ENCODE measurements at places on chromosomes 5 and 9. TPM values are rescaled to one million over a fixed set of nuclear protein-coding genes. Genes with fewer than 3 reads are reported as not detected.

The TMEM215 gene
- not detected for total RNA-seq

DNA sequence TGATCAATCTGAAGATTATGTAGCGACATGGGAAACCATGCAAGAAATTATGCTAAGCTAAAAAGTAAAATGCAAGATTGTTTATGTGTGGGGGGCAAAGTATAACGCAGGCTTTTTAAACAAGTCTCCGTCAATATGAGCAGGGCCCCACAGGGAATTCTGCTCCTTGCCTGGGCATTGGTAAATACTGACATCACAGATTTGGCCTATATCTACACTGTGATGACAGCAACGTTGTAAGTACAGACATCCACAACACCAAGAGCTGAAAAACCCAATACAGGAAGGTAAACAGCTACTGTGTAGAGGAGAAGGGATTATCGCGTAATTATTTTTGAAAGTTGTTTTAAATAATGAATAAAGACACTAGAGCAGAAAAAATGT, 74.5 kb upstream of the SLC25A51 start:
- H3K27ac ChIP-seq, result no peak overlapping the region
- DNase-seq, result no peak
- H3K36me3 ChIP-seq, result no peaks in the 10 kb centered on the region
- H3K4me3 ChIP-seq, result no peak overlapping the region

The SLC1A3 gene
- total RNA-seq, result 41.1 TPM

GRCh38 chr9:112819635-112820496, 69.3 kb downstream of the SNX30 start:
- H3K4me1 ChIP-seq, result peaks cover 7% of the 10 kb centered on the region
- peaks cover 13% of the 10 kb centered on the region for H3K36me3 ChIP-seq
- no peak overlapping the region for H3K4me3 ChIP-seq
- H3K27me3 ChIP-seq, result no peaks in the 10 kb centered on the region

DNA sequence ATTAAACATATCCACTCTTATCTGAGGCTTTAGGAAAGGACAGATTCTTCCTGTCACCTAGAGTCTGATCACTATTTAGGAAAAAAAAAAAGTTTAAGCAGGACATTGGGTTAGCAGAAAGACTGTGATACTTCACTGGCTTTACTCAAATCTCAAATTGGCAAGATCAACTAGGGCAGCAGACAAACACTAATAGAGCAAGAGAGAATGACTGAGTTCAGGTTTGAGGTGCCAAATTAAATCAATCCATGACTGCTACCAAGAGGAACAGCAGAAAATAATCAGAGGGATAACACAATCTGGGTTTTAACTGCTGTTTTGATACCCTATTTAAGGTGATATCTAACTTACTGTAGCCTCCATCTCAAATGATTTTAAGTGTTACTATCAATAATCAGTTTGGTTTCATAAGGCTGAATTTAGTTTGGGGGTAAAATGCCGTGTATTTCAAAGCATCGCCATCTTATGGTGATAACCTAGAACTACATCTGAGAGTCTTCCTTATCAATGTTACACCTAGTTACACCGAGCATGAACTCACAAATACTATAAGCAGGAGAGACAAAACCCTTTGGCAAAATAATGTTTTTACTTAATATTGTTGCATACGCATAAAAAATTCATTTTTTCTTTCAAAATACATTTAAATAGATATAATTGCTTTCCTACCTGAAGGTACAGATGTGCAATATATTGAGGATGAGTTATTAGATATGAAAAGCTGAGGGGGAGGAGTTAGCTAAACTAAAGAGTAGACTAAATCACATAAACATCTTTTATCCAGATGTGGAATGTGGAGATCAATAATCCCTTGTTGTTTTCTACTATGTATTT, 286.4 kb upstream of the CDH12 start:
- H3K27me3 ChIP-seq, result no peaks in the 10 kb centered on the region
- no peaks in the 10 kb centered on the region for H3K4me1 ChIP-seq
- H3K36me3 ChIP-seq, result no peaks in the 10 kb centered on the region
- no peak overlapping the region for H3K4me3 ChIP-seq
- no peak overlapping the region for H3K27ac ChIP-seq

- no peaks in the 10 kb centered on the region for H3K36me3 ChIP-seq
- H3K27me3 ChIP-seq, result no peaks in the 10 kb centered on the region
- no peak overlapping the region for H3K27ac ChIP-seq
- H3K4me3 ChIP-seq, result no peak overlapping the region
Observed at GRCh38 chr5:142295084-142295758, 29.6 kb downstream of the SPRY4 start.

The PCDHGA5 gene
- total RNA-seq, result 1.4 TPM

- no peak overlapping the region for H3K4me3 ChIP-seq
- no peaks in the 10 kb centered on the region for H3K27me3 ChIP-seq
- no peak overlapping the region for H3K27ac ChIP-seq
- no peaks in the 10 kb centered on the region for H3K4me1 ChIP-seq
Observed at GRCh38 chr5:100595812-100596173, 60.6 kb downstream of the FAM174A start.

All from spleen (tissue), 13 donors.